Type B pancreatic cell (in vitro differentiated cells): ENCODE measurements at places on chromosomes 11 and 22. TPM values are rescaled to one million over a fixed set of nuclear protein-coding genes. Genes with fewer than 3 reads are reported as not detected.

SCN2B gene
- 2.8 TPM in 1 of 2 replicates, not detected in the other for total RNA-seq

A4GALT gene
- 20.2 and 76.3 TPM in 2 replicates for total RNA-seq

C11orf87 gene
- 0.33 and 5.3 TPM in 2 replicates for total RNA-seq

DERL3 gene
- 2.6 and 9.5 TPM in 2 replicates for total RNA-seq

DNA sequence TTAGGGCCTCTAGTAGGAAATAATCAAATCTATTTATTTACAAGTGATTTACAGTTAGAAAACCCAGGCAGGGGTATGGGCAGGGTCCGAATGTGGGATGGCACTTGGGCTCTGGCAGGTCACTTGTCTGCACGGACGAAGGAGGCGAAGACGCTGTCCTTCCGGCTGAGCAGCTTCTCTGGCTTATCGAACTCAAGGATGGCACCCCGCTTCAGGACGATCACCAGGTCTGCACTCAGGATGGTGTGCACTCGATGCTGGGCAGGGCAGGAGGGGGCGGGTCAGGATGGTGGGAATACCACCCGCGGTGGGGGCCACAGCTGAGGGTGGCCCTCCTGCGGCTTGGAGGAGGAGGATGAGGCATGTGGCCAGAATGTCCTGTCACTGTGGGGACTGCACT, 4.4 kb upstream of the KCNJ11 start:
- no peak for DNase-seq

GRCh38 chr11:8209208-8209807, 40.5 kb upstream of the RIC3 start:
- no peak for DNase-seq

DNA sequence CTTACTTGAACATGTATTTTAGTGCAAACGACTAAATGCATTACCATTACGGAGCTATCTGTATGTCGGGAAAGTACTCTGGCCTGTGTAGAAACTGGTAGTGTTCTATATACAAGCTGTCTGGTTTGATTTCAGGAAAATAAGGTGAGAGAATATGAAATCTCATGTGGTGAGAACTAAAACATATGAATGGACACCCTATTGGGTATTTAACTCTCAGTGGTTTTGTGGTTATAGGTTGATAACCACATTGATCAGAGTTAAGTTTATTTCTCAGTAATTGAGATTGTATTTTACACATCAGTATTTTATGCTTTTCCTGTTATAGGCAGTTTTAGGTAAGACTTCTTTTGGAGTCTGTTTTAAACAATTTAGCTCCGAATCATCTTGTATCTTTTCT, 10.4 kb downstream of the ANO5 start:
- no peak for DNase-seq

MRGPRX3 gene
- not detected in 2 replicates for total RNA-seq

- DNase-seq, result no peak
These were observed 17.3 kb downstream of the APOL2 start for GRCh38 chr22:36221799-36222751.

FERMT3 gene
- total RNA-seq, result 3.5 and 6.9 TPM in 2 replicates
